DMS53 (cell line): ENCODE measurements at places on chromosomes 7 and 10.

DNA sequence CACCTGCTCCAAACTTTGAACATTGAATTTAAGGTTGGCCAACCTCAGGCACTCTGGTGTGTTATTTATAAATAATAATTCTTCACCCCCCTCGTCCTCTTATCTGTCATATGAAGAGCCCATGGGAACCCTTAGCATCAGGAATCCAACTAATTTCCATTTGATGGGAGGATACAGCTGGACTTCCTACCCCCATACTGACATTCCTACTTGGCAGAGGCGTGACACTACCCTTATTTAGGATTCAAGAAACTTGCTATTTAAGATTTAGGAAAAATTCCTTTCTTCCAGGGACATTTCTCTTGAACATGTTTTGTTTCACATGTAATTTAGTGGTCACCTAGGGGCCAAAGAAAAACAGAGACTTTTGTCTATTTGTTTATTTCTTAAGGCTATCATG, 171.9 kb upstream of the NRP1 start:
- DNase-seq, result no peak

GRCh38 chr7:7970531-7971307, 2.1 kb downstream of the GLCCI1 start:
- peak; percentile 67 for DNase-seq

- no peak for DNase-seq
Observed at GRCh38 chr7:44210107-44210506, 9.3 kb downstream of the YKT6 start.

GRCh38 chr7:70761711-70762328, 370.1 kb upstream of the GALNT17 start:
- no peak for DNase-seq

GRCh38 chr7:117118579-117119180, 165.4 kb downstream of the ST7 start:
- DNase-seq, result peak; percentile 56

DNA sequence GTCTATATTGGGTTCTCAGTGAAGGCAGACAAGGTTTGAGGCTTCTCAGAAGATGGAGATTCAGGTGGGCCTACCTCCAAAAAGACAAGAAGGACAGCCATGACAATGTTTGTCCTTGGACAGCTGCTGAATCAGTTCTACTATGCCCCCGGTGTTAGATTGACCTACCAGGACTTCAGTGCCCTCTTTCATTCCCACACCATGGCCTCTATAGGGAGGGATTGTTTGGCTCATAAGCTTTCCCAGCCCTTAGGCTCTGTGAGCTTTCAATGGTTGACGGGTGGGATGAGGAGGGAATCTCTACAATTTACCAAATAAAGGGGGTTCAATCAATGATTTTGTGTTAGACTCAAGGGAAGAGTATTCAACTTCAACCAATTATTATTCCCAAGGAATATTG, 23.4 kb upstream of the RAPGEF5 start:
- DNase-seq, result no peak

- DNase-seq, result peak; percentile 55
Observed at GRCh38 chr10:123995461-123996131, 97.8 kb downstream of the CHST15 start.

DNA sequence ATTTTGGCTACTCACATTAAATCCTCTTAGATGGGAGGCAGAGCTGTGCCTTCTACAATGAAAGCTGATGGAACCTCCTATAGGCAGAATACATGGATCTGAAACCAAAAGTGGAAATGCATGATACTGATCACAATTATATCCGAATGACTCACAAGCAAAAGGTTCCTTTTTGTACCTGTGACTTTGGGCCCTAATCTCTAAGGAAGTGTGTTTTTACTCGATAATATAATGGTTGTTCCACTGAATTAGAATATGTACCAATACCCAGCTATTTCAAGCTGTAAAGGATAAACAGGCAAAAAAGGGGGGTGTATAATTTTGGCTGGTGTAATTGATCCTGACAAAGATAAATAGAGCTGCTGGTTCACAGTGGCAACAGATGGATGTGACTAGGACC, 17.6 kb upstream of the LAMB1 start:
- DNase-seq, result no peak

GRCh38 chr10:123518765-123519164, 147.4 kb upstream of the GPR26 start:
- no peak for DNase-seq

DNA sequence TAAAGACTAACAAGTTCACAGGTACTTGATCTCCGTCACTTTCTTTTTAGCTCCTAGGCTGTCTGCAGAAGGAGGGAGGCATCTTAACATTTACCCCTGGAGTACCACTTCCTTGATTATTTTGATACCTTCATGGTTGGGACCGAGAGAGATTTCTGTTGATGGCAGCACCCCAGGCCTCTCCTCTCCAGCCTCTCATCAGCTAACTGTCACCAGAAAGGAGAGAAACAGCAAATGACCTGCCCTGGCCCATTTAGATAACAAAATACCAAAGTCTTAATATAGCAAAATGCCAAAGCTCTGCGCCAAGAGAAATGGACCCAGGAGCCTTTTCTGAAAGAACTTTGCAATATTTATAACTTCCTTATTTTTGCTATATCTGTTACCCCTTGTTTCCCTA, 30.0 kb upstream of the KLHL7 start:
- peak; percentile 24 for DNase-seq

GRCh38 chr10:24842856-24843255, 109.5 kb downstream of the PRTFDC1 start:
- no peak for DNase-seq

- no peak for DNase-seq
Observed at GRCh38 chr10:11256896-11257295, 239.2 kb downstream of the CELF2 start.

DNA sequence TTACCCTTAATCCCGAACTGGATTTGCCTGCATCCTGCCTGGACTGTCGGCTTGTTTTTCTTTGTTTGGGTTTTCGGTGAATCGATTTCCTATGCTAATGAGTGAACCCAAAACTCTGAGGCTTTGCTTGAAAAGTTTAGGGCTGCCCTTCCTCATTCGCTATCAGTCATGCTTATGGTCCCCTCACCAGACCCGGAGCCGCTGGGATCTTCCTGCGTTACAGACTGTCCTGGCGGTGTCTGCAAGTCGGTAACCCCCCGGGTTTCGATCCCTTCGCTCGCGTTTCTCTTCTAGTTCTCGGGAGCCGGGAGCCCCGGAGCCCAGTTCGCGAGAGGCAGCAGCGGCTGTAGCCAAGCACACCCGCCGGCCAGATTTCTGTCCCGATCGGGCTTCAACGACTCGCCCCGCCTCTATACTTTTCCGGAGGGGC, 2.2 kb downstream of the EMX2 start:
- DNase-seq, result no peak
